IMR-90 (cell line): ENCODE measurements at places on chromosomes 3 and 15. TPM values are rescaled to one million over a fixed set of nuclear protein-coding genes. Genes with fewer than 3 reads are reported as not detected.

GRCh38 chr3:179432021-179432420 is 19.2 kb downstream of the GNB4 start:
- DNase-seq: no peak

DNA sequence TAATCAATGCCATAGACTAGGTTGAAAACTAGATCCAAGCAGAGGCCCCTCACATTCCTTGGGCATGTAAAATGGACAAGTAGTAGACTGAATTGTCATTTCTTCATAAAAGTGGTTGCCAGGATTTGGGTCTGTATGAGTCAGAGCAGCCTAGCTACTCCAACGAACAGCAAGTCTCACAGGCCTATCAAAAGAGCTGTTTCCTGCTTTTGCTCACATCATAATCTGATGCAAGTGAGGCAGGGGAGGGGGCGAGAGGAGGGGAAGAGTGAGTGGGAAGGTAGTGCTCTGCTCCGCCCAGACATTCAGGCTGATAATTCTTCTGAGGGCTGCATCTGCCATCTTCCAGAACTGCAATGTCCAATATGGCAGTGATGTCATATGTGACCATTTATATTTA is 228.9 kb upstream of the PRICKLE2 start:
- DNase-seq: peak; percentile 85

- no peak for DNase-seq
These were observed 280.7 kb upstream of the ARHGEF26 start for GRCh38 chr3:153840487-153840886.

DNA sequence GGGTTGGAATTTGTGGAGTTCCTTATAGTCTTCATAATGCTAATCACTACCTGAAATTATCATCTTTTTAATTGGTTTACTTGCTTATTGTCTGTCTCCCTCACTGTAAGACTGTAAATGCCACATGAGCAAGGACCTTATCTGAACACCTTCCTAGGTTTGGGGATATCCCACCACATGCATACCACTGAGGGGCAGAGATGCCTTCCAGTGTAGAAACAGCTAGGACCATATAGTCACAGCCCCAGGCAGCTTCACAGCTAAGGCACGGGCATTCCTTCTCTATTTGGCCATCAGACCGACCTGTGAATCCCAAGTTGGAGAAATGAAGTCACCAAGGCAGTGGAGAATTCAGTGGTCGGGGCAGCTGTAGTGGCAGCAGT is 28.6 kb downstream of the PAQR9 start:
- no peak for DNase-seq

DNA sequence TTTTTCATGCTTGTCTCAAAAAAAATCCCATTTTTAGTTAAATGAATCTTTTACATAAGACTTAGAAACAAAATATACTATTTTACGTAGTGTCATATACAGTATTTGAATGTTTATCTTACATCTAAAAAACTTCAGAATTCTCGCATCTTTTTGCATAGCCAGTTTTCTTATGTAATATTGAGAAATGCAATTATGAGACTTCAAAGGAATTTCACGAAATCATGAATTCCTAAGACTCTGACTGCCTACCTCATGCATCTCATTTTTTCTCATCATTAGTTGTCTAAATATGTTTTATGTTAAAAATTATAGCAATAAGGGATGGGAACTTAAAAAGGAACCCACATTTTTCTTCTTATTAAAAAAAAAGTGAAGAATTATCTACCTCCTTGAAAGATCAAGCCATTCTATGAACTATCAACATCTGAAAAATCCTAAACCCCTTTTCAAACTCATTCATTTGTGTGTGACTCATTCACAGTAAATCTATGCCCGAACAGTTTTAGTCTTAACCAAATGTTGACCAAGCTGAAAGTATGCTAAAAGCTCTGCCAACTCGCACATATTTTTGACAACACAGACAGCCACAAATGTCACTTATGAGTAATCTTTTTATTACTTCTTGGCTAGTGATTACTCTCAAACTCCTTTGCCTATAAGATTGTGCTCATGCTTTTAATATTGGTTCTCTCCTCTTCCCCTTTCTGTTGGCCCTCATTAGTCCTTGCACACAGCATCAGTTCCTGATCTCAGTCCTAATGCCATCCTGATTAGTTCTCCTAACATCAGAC is 115.9 kb downstream of the DCLK3 start:
- peak; percentile 86 for DNase-seq

- no peak for DNase-seq
These were observed 236.8 kb downstream of the CACNA2D3 start for GRCh38 chr3:54358969-54359694.

GRCh38 chr3:126105691-126106187 is 21.8 kb upstream of the SLC41A3 start:
- no peak for DNase-seq

GRCh38 chr3:45332493-45332892 is 55.9 kb upstream of the LARS2 start:
- no peak for DNase-seq

GRCh38 chr3:197820550-197821335 is 29.7 kb downstream of the LRCH3 start:
- DNase-seq: no peak

- DNase-seq: no peak
These were observed 7.4 kb upstream of the IQSEC1 start for GRCh38 chr3:13080591-13080990.

SLC51A gene
- not detected in 2 replicates for polyA plus RNA-seq

SCN5A gene
- 1.9 and 2.1 TPM in 2 replicates for polyA plus RNA-seq

CCDC13 gene
- polyA plus RNA-seq: 0.19 TPM in 2 replicates

ZNF609 gene
- polyA plus RNA-seq: 12.5 and 12.6 TPM in 2 replicates
